ENCODE measurements at places on chromosomes 12 and 14.

DNA sequence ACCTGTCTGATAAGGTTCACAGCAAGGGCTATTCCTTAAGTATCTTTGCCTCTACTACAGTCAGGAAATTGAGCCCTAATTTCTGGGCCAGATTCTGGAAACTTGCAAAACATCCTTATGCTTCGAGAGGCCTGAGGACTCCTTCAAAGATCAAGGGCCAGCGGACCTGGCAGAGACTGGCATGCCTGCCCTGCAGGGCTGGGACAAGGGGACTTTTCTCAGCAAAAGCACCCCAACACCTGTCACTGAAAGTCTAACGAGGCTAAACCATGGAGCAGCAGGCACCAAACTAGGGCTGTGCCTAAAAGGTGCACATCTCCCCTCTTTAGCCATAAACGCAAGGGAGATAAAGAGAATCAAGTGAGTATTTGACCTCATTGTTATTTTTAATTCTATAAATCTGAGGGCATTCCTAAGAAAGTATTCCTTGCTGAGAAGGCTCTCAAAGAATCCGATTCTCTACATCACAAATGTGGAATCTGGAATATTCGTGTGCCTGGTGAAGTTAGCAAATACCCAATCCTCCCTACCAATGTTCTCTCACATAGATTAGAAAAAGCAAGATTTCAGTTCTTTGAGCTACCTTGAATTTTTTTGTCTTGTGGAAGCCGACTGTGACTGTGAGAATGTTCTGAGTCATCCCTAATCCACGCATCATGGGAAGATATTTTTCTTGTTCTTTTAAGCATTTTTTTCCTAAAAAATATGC, 328.2 kb upstream of the NOVA1 start:
- DNase-seq: no peak

- no peak for DNase-seq
These were observed 6.9 kb upstream of the TSPAN8 start for GRCh38 chr12:71164568-71165197.

DNA sequence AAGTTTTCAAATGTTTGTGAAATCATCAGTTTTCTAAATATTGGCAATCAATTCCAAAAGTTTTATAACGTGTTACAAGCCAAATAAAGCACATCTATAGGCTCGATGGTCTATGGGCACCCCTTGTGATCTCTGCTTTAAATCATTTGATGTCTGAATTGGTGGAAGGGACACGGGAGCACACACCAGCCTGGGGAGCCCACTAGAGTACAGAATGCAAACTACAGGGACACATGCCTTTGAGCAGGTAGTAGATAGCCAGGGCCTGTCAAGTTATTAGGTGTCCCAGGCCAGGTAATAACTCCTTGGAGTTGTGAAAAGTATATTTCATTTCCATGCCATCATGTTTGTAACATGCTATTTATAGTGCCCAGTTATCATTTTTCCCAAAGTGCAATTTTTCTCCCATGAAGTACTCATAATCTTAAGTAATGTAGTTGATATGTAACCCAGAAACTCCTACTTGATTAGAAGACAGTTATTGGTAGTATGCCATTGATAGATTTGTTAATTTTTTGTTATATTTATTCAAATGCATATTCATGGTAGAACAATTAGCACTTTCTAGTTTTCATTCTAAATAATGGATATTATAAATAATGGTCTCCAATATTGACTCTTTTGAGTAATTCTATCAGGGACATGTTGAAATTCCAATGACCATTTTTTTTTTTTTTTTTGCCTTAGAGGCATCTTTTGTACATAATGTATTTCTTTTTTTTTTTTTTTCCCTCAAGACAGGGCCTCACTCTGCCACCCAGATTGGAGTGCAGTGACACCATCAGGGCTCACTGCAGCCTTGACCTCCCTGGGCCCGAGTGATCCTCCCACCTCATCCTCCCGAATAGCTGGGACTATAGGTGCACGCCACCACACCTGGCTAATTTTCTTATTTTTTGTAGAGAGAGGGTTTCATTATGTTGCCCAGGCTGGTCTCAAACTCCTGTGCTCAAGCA, 96.9 kb upstream of the FGD4 start:
- DNase-seq: peak; percentile 21

GRCh38 chr14:77092676-77093075, 5.4 kb upstream of the CIPC start:
- DNase-seq: no peak

DNA sequence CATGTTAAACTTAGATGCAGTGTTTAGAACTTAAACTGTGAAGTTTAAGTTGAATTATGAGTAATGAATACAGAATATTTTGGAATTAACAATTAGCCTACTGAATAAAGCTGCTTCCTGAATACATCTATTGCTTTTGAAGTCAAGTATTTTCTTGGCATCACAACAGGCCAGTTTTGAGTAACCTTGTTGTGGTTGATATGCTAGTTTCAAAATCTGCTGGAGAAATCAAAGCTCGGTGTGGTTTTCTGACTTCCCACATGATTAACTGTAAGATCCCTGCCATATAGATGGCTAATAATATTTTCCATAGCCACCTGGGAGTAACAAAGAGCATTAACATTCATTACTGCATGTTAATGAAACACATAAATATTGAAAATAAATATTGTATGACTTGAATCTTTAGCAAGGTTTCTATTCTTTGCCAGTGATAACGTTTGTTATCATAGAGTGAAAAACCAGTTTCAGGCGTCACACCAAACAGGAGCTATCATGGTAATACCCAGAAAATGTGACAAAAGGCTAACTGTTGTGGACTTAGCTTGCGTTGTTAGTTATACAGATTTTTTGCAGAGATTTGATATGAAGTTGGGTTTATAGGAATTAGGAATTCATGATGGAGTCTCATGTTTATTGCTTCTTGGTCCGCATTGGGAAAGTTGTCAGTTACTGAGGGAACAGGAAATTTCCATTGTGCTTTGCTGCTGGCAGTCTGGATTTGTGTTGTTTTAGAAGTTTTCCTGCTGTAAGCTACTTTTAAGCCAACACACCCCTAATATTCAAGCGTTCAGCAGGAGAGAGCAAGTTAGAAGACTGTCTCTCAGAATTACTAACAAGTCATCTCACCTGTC, 32.1 kb downstream of the PPFIBP1 start:
- DNase-seq: no peak

- no peak for DNase-seq
These were observed 148.9 kb downstream of the CRADD start for GRCh38 chr12:93825931-93826555.

DNA sequence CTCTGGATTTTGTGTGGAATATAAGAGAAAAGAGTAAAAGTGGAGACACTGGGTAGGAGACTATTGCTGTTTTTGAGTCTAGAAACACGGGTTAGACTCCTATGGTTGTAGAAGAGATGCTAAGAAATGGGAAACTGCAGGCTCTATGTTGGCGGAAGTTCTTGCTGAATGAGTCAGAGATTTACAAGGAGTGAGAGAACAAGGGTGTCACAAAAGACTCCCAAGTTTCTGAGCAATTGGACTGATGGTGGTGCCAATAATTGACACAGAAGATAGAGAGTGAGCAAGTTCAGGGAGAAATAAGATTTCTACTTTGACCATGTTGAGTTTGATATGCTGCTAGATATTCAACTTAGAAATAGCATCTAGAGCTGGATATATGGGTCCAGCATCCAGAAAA, 2.6 kb upstream of the PRKD1 start:
- DNase-seq: no peak

DNA sequence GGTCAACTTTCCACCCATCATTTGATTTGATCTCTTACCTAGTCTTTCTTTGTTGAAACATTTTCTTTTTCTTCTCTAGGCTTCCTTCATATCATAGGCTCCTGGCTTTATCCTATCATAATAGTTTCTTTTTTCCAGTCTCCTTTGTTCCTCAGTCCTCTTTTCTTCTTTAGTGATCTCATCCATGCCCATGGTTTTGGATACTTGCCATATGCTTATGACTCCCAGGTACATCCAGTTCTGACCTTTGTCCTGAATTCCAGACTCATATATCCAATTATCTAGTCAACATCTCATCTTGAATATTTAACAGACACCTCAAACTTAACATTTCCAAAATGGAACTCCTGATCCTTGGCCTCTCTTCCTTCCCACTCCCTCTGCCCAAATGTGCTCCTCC, 36.1 kb upstream of the KRAS start:
- no peak for DNase-seq

DNA sequence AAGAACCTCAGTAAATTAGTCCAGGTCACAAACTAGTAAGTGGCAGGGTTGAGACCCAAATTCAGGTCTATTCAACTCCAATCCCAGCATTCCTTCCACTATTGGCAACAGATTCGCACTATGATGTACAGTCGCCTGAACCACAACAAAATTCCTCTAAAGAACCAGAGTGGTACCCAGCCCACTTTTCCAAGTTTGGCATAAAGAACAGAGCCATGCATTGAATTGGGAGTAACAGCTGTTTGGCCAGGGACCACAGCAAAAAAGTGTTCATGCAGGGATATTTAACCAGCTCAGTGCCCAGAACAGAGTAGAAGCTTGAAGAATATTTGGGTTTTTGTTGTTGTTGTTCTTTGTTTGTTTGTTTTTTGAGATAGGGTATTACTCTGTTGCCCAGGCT, 9.7 kb downstream of the TC2N start:
- DNase-seq: no peak

GRCh38 chr14:44099743-44100488, 407.2 kb downstream of the FSCB start:
- DNase-seq: no peak

DNA sequence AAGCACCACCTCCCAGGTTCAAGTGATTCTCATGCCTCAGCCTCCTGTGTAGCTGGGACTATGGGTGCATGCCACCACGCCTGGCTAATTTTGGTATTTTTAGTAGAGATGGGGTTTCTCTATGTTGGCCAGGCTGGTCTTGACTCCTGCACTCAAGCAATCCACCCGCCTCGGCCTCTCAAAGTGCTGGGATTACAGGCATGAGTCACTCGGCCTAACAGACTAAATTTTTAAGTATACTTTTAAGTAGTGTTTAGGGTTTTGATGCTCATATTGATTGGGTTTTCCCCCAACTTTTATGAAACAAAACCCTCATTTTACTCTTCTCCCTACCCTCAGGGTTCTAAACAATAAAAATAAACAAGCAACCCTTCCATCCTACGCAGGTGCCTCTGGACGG, 5.5 kb downstream of the MYO1A start:
- no peak for DNase-seq

DNA sequence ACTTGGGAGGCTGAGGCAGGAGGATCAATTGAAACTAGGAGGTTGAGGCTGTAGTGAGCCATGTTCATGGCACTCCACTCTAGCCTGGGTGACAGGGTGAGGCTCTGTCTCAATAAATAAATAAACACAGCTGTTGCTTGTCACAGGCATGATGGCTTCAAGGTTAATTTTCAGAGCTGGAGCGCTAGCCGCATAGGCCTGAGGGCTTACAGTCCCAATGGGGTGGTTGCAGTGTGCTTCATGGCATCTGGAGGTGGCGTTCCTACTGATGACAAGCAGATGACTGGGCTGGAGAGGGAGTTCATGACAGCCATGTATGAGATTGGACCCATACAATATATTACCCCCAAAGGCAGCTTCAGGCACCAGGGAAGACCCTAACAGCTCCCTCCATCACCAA, 1.6 kb upstream of the FMNL3 start:
- DNase-seq: no peak

GRCh38 chr14:69643430-69644200, 32.2 kb downstream of the SUSD6 start:
- DNase-seq: no peak

DNA sequence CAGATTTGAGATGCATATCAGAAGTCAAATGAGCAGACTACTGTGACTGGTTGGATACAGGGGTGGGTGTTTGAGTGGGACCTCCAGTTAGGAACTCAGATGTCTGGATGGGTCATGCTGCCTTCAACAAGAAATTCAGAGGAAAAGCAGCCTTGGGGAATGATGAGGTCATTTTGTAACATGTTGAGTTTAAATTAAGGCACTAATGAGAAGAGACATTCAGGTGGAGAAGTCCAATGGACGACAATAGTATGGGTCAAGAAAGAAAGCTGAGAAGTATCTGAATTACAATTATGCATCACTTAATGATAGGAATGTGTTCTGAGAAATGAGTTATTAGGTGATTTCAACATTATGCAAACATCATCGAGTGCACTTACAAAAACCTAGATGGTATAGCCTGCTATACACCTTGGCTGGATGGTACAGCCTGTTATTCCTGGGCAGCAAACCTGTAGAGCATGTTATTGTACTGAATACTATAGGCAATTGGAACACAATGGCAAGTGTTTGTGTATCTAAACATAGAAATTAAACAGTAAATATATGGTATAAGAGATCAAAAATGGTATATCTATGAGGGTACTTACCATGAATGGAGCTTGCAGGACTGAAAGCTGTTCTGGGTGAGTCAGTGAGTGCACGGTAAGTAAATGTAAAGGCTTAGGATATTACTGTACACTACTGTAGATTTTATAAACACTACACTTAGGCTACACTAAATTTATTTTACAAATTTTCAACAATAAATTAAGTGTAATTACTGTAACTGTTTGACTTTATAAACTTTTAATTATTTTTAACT, 414.7 kb downstream of the RAD51B start:
- DNase-seq: no peak

GRCh38 chr14:103626146-103626850, 2.7 kb upstream of the KLC1 start:
- DNase-seq: no peak

DNA sequence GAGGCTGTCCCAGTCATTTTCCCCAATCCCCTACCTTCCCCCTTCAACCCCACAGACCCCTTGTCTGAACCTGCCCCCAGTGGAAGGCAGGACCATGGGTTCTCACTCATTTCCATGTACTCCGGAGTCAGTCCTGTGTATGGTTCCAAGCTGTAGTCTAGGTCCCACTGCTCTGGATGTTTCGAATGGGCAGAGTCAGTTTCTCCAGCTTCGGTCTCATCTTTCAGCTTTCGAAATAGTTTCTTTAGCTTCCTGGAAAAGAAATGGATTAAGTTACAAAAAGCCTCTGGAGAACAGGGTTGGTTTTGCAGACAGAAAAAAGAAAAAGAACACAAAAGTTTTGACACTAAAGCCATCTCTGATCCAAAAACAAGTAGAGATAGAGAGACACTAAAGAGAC, 167.5 kb downstream of the NTF3 start:
- no peak for DNase-seq

DNA sequence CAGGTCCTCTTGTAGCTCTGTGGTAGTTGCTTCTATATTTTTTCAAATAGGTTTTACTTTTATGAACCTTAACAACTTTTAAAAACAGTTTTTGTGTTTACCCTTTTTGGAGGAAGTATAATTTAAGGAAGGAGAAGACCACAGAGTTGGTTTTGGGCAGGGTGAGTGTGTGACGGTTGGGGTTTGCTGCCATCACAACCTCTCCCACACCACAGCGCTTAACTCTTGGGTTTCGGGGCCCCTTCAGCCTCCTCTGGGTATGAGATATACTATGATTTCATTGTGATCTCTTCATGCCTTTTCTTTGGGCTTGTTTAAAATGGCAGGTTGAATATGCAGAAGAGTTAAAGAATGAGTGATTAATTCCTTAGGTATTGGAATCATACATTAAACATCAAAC, 228.7 kb upstream of the CRY1 start:
- no peak for DNase-seq

DNA sequence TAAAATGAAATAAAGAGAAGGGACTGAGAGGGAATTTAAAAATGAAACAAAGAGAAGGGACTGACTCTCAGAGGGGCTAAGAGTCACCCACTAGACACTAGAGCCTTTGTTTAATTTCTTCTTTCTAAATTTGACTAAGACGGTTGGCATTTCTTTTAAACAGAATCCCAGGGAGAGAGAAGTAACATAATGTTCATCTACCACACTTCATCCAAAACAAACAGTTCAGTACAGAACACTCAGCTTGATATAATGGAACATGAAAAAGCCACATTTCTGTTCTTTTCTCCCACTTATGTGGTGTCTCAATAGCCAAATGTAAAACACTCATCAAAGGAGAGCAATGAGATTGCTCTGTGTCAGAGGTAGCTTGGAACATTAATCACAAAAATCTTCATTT, 10.1 kb upstream of the NT5DC3 start:
- DNase-seq: no peak

Measured in 8988T (cell line).